ENCODE measurements at places on chromosomes 12 and 14. TPM values are rescaled to one million over a fixed set of nuclear protein-coding genes. Genes with fewer than 3 reads are reported as not detected.

Gene SMIM41
- 0.80 TPM for polyA plus RNA-seq

Gene KRT82
- polyA plus RNA-seq = not detected

Gene HELB
- 3.1 TPM for polyA plus RNA-seq

Gene NINJ2
- polyA plus RNA-seq = 2.6 TPM

Gene RAP1B
- 90.6 TPM for polyA plus RNA-seq

Gene SIX4
- polyA plus RNA-seq = 6.6 TPM

Gene MYL2
- polyA plus RNA-seq = not detected

Gene SDR9C7
- 0.12 TPM for polyA plus RNA-seq

Data from GM23338 (cell line).